ENCODE measurements at places on chromosomes 1 and 21.

DNA sequence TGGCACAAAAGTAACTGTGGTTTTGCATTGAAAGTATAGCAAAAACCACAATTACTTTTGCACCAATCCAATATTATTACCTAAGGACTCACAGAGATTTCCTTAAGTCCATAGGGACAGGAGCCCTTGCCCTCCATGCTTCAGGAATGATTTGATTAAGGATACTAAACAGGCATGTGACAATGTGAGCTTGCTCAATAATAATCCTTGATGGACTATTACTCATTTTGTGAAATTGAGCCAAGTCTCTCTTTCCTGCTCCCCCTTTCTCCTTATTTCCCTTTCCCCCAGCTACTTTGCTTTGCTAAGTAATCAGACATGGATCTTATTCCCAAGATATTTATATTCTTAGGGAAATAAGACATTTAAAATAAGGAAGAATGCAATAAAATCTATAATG, 21.6 kb upstream of the RGL1 start:
- H3K4me3 ChIP-seq = no peak overlapping the region
- H3K27ac ChIP-seq = no peak overlapping the region
- peaks cover 3% of the 10 kb centered on the region for H3K4me1 ChIP-seq
- H3K36me3 ChIP-seq = no peaks in the 10 kb centered on the region

- H3K36me3 ChIP-seq = no peaks in the 10 kb centered on the region
- H3K27me3 ChIP-seq = no peaks in the 10 kb centered on the region
- H3K4me1 ChIP-seq = peaks cover 43% of the 10 kb centered on the region
- ATAC-seq = no peak
- no peak overlapping the region for H3K4me3 ChIP-seq
Measured at GRCh38 chr1:37483785-37484184, 9.4 kb downstream of the ZC3H12A start.

DNA sequence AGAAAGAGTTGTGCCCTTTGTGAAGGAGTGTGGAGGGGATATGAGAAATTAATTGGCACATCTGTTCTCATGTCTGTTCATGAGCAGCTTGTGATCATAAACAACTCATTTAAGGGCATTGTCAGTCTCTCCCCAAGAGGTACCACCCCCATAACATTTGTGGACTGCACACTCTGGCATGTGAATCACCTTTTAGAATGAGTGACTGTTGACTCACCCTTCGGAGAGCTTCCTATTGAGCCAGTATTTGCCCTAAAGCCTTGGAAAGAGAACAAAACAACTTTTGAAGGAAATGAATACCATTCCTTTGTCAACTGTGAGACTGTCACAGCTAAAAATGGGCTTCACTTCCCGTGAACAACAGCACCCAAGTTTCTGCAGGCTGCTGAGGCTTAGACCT, 27.5 kb upstream of the MYSM1 start:
- no peak overlapping the region for H3K27ac ChIP-seq
- H3K4me1 ChIP-seq = peaks cover 7% of the 10 kb centered on the region
- H3K36me3 ChIP-seq = no peaks in the 10 kb centered on the region
- H3K4me3 ChIP-seq = no peak overlapping the region
- H3K27me3 ChIP-seq = no peaks in the 10 kb centered on the region

GRCh38 chr1:14039582-14040430, 339.8 kb downstream of the PRDM2 start:
- no peak overlapping the region for H3K4me3 ChIP-seq
- H3K27me3 ChIP-seq = no peaks in the 10 kb centered on the region
- no peak overlapping the region for H3K27ac ChIP-seq
- ATAC-seq = no peak

DNA sequence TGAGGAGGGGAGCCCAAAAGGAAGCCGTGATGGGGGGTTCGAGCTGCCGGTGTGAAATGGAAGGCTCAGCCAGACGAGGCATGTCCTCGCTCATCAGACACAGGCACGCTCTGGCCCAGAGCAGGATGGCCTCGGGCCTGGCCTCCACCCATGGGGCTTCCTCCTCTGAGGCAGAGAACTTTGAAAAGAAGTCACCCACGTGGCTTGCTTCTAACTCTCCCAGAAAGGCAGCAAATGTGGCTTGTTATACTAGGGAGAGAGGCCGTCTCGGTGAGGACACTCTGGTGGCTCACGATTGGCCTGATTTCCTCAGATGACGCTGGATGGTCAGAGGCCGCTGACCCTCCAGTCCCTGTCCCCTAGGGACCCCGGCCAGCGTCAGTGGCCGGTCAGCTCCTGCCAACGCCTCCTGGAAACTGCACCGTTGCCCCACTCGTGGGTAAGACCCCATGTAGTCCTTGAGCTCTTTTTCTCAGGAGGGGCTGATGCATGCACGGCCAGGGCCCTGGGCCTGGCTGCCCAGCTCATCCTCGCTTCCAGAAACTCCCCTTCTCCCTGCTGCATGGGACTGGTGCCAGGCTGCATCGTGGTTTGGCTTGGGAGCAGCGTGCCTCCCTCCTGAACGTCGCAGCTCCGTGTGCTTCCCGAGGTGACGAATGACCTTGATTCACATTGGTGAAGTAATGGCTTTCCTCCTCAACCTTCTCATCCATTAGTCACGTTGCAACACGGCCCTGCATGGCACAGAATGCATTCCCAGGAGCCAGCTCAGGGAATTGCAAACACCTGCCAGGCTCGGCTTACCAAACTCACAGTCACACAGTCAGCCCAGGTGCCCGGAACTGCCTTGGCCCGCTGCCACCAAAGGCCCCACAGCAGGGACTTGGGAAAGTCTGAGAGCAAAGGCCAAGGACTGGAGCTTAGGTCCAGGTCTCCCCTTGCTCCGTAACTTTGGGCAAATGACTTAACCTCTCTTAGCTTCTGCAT, 58.8 kb downstream of the TOMM20 start:
- peaks cover 3% of the 10 kb centered on the region for H3K4me1 ChIP-seq
- H3K4me3 ChIP-seq = no peak overlapping the region
- peak; percentile 17 for ATAC-seq
- H3K27ac ChIP-seq = peak overlapping the region; percentile 2

- no peaks in the 10 kb centered on the region for H3K36me3 ChIP-seq
- no peak overlapping the region for H3K27ac ChIP-seq
- H3K27me3 ChIP-seq = no peaks in the 10 kb centered on the region
- H3K4me1 ChIP-seq = no peaks in the 10 kb centered on the region
- no peak overlapping the region for H3K4me3 ChIP-seq
Measured at GRCh38 chr1:214850432-214851050, 232.0 kb upstream of the KCNK2 start.

- H3K36me3 ChIP-seq = no peaks in the 10 kb centered on the region
- H3K4me3 ChIP-seq = no peak overlapping the region
- ATAC-seq = no peak
- H3K27me3 ChIP-seq = no peaks in the 10 kb centered on the region
- no peaks in the 10 kb centered on the region for H3K4me1 ChIP-seq
Measured at GRCh38 chr1:115538579-115538978, 103.2 kb upstream of the VANGL1 start.

- H3K36me3 ChIP-seq = no peaks in the 10 kb centered on the region
- no peaks in the 10 kb centered on the region for H3K27me3 ChIP-seq
- no peak for ATAC-seq
- H3K4me3 ChIP-seq = no peak overlapping the region
- peaks cover 9% of the 10 kb centered on the region for H3K4me1 ChIP-seq
- H3K27ac ChIP-seq = no peak overlapping the region
Measured at GRCh38 chr1:229266274-229266673, 4.6 kb upstream of the RAB4A start.

DNA sequence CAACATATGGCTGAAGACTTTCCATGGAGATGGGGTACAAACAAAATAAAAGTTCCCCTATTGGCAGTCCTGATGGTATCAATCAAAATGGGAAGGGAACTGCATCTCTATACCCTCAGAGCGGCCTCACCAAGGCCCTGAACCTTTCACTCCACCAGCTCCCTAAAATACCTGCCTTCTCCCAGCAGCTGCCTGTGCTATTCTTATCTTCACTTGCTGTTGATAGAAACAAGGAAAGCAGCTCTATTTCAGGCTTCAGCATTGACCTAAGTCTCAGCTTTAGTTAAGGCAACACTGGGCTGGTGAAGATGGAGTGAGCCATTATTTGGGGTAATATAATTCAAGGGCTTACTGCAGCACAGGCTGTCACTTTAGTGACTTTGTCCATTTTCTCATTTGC, 21.7 kb upstream of the PIGC start:
- no peak overlapping the region for H3K27ac ChIP-seq
- H3K27me3 ChIP-seq = no peaks in the 10 kb centered on the region
- no peak overlapping the region for H3K4me3 ChIP-seq
- no peaks in the 10 kb centered on the region for H3K4me1 ChIP-seq

DNA sequence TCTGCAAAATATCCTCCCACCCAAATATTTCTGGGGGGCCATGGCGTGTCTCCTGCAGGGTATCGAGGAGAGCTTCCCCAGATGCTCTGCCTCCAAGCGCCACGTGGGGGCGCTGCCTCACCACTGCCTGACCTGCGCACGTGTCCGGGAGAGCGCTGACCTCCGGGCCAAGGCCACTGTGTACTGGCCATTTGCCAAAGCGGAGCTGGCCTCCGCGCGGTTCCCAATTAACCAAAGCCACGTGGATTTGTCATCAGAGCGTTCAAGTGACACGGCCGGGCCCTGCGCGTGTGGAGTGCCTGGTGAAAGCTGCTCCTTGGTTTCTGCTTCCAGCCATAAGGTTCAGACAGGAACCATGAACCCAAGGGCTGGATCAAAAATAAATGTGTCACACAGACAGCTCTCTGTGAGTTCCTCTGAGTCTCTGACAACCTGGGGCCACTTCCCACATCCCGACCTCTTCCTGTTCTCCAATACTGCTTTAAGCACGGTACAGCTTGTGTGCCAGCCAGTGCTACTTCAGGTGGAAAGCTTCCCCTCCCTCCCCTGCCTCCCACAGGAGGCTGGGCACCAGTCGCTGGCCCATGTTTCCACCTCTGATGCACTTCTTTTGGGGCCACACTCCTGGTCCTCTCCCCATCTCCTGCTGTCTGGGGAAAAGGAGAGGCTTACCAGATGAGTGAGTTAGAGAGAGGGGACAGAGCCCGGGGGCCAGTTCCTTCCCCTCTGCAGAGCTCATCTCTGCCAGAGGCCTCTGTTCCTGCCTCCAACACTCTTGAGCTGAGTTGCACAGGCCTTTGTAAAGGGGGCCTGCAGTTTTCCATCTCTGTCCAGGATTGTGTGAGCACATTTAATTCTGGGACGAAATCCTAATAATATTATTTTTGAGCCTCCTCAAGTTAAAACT, 26.1 kb downstream of the ZP4 start:
- H3K27me3 ChIP-seq = no peaks in the 10 kb centered on the region
- no peak overlapping the region for H3K4me3 ChIP-seq
- H3K36me3 ChIP-seq = no peaks in the 10 kb centered on the region
- peak; percentile 60 for ATAC-seq
- no peak overlapping the region for H3K27ac ChIP-seq

DNA sequence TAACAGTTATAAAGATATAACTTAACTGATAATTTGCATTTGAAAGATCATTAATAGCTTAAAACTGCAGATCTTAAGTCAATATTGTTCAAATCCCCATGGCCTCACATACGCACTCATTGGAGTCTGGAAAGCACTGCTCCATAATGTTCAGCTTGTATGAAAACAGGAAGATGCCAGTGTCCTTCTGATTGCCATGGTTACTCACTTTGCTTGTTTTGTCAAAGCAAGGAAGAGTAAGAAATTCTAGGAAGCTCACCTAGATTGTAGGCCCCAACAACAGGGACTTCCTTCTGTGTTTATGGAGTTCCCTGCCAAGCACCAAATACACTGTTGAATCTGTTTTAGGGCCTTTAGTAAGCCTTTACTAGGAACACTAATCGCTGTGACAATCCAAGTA, 10.9 kb downstream of the GAS5 start:
- no peak overlapping the region for H3K27ac ChIP-seq
- ATAC-seq = no peak
- H3K4me1 ChIP-seq = peaks cover 3% of the 10 kb centered on the region
- no peaks in the 10 kb centered on the region for H3K27me3 ChIP-seq

DNA sequence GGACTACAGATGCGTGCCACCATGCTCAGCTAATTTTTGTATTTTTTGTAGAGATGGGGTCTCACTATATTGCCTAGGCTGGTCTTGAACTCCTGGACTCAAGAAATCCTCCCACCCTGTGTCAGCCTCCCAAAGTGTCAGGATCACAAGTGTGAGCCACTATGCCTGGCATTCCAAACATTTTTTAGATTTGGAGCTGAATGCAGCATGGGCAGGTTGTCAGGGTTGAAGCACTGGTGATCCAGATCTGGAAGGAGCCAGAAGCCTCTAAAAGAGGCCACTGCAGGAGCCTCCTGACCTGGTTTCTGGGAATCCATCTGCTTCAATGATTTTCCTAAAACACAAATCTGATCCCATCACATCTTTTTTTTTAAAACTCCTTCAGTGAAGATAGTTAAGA, 1.8 kb upstream of the CTPS1 start:
- H3K4me3 ChIP-seq = no peak overlapping the region
- no peak overlapping the region for H3K27ac ChIP-seq
- peaks cover 15% of the 10 kb centered on the region for H3K4me1 ChIP-seq
- H3K36me3 ChIP-seq = no peaks in the 10 kb centered on the region
- H3K27me3 ChIP-seq = no peaks in the 10 kb centered on the region

DNA sequence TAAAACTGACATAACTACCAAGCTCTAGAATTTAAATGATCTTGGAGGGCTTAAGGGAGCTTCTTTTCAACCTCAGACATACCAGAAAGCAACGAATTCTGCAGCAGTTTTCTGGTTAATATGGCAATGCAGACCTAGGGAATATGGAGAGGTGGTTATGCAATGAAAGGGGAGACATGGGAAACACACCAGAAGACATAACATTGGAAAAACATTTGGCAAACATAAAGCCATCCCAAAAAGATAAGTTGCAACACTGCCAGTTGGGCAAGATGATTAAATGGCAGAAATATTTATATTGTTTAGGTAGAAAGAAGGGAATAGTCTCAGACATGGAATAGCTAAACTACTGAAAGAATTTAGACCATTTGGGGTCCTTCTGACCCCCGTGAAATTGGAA, 104.5 kb downstream of the KCNJ6 start:
- H3K4me3 ChIP-seq = no peak overlapping the region
- no peak overlapping the region for H3K27ac ChIP-seq
- H3K27me3 ChIP-seq = no peaks in the 10 kb centered on the region
- no peaks in the 10 kb centered on the region for H3K4me1 ChIP-seq
- H3K36me3 ChIP-seq = no peaks in the 10 kb centered on the region

DNA sequence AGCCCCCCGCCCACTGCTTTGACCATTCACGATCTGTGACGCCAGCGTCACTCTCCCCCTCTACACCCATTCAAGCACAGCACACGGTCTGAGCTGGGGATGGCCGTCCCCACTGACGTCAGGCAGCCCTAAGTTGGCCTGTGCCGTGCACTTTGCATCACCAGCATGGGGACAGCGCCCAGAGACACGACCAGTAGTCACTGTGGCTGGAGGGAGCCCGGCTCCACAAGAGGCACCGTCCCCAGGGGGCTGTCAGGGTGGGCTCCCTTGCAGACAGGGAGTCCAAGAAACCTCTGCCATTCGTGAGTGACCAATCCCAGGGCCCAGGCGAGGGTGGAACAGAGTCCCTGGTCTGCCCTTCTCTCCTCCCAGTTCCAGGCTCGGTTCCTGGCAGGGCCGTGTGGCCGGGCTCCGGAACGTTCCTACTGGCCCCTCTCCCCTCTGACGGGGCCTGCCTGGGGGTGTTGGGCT, 2.3 kb downstream of the KRTAP10-8 start:
- no peaks in the 10 kb centered on the region for H3K4me1 ChIP-seq
- H3K36me3 ChIP-seq = no peaks in the 10 kb centered on the region
- peaks cover 72% of the 10 kb centered on the region for H3K27me3 ChIP-seq
- H3K27ac ChIP-seq = no peak overlapping the region

All from gastroesophageal sphincter (tissue), 4 donors.